Activated CD8-positive, alpha-beta memory T cell treated with anti-CD3 and anti-CD28 coated beads for 4 hours (primary cell): ENCODE measurements at places on chromosomes 4 and X.
A peak's percentile ranks its signal among the peaks of the same experiment; 100 is the strongest.

DNA sequence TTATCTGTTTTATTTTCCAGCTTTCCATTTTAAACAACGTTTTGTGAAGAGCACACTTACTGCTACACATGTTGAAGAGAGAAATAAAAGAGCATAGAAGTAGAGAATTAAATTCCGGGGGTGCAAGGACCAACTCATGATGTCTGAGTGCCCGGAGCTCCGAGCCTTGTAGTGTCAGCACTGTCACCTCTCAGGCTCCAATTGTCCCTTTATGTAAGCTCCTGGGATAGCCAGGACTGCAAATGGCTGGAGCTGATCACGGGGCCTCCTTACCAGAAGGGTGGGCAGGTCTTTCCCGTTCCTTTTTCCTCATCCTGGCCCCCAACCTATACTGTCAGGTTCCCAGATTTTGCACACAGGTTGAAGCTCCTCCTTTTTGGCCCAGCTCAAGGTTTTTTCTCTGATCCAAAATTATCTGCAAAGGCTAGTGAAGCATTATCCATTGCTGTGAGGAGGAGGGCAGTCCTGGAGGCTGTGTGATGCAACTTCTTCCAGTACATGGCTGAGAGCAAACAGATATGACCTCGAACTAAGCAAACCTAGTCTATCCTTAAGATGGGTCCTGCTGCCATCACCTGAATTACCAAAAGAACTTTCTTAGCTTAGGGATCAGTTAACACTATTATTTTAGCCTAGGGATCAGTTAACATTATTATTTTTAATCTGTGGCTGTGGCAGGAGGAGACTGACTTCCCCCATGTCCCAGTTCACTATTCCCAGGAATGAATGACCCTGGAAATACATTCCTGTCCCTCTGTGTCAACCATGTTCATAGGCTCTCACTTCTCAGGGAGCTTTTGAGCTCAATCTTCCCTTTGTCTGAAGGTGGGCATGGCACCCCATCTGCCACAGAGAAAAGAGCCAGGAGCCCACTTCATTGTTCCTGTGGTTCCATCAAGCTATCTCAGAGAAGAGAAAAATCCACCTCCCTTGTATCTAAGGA is at the start of gene FGG:
Gene FGG, minus strand, starts transcription at position 185 of the 943 bp plus-strand sequence. Its CDS starts 47 bp downstream, at position 138.
- no peak for DNase-seq

GRCh38 chrX:2828959-2829411 is 255 bp downstream of the GYG2 start:
- no peak for DNase-seq

GRCh38 chr4:140151699-140152012 is 2.3 kb downstream of the MAML3 start:
- DNase-seq = peak; percentile 42

DNA sequence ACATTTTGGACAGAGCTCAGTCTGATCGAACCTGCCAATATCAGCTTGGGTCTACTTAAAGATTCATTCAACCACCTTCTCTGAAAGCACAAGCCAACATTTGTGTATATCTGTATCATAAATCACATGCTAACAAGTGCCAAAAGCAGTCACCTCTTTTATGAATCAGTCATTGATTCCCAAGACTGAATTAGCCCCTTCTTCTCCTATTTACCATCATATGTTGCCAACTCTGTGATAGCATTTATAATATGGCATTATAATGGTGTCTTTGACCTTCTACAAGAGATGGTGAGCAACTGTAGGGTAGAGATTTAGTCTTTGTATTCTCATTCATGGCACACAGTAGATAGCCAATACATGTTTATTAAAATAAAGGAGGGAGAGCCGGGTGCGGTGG is 61.4 kb downstream of the DDX53 start:
- DNase-seq = no peak

GRCh38 chrX:46436744-46437143 is 108.5 kb downstream of the ZNF674 start:
- DNase-seq = no peak
